Kidney (tissue), 22 donors: ENCODE measurements at places on chromosomes 6 and 20.

GRCh38 chr6:11514672-11515071 lies 22.9 kb upstream of the TMEM170B start:
- no peak for DNase-seq

GRCh38 chr6:56795466-56796195 lies 152.9 kb upstream of the DST start:
- no peak for DNase-seq

- no peak for DNase-seq
These were observed 22.2 kb upstream of the FBXO30 start for GRCh38 chr6:145836772-145837171.

GRCh38 chr6:45741437-45742171 lies 274.1 kb downstream of the CLIC5 start:
- no peak for DNase-seq

- no peak for DNase-seq
These were observed 226.5 kb downstream of the CBLN4 start for GRCh38 chr20:55778796-55779195.

DNA sequence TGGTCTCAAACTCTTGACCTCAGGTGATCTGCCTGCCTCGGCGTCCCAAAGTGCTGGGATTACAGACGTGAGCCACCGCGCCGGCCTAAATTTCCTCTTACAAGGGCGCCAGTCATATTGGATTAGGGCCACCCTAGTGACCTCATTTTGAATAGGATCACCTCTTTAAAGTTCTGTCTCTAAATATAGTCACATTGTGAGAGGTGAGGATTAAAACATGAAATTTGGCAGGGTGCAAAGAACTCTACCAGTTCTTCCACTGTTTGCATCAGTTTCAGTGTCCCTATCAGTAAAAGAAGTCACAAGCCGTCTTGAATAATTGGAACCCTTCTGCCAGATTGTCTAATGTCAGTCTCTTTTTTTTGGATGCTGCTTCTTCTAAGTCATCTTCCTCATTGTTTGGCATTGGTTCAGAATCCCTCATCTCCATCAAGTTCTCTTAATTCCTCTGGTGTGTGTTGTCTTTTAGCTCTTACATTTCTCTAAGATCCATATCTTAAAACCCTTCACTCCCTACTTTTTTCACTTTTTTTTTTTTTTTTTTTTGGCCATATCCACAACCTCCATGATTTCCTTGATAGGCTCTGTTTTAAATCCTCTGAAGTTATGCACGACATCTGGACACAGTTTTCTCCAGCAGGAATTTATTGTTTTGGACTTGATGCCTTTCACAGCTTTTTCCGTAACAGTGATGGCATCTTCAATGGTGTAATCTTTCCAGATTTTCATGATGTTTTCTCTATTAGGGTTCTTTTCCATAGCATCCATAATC lies 56.8 kb downstream of the NCOA3 start:
- DNase-seq: no peak

DNA sequence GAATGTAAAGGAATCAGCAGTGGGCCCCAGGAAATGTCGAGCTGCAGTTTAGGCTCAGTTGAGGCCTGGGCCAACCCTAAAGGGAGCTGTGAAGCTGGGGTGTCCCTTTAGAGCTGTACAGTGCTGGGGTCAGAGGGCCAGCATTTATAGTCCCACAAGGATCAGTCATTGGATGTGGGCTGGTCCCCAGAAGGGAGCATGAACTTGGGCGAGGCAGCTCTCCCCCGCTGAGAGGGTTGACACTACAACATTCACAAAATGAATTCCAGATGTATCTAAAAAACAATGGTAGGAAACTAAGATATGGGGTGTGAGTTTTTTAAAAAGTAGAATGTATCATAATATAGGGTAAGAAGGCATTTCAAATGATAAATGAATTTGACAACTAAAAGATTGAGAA lies 29.7 kb upstream of the TMX4 start:
- DNase-seq: no peak

DNA sequence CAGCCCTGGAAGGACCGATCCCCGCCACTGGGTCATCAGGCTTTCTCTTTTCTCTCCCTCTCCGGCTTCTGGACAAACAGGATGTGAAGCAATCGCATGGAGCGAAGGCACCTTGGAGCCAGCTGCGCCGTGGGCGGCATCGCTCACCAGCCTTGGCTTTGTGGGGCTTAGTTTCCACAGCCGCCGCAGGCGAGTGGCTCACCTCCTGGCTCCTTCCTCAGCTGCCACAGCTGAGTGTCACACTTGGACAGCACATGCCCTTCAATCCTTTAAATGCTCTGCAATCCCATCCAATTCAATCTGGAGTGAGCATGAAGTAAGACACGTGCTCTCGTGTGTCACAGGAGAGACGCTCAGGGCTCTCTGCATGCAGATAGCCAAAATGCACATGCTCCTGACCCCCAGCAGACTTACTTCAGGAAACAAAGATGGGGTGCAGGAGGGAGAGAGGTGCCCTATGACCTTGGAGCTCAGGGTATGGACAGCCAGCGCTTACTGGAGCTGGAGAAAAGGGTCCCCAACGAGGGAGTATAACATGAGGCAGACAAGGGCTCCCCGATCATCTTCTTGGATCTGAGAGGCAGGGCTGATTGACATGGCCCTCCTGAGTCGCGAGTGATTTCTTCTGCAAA lies 70.9 kb downstream of the BMP7 start:
- no peak for DNase-seq

DNA sequence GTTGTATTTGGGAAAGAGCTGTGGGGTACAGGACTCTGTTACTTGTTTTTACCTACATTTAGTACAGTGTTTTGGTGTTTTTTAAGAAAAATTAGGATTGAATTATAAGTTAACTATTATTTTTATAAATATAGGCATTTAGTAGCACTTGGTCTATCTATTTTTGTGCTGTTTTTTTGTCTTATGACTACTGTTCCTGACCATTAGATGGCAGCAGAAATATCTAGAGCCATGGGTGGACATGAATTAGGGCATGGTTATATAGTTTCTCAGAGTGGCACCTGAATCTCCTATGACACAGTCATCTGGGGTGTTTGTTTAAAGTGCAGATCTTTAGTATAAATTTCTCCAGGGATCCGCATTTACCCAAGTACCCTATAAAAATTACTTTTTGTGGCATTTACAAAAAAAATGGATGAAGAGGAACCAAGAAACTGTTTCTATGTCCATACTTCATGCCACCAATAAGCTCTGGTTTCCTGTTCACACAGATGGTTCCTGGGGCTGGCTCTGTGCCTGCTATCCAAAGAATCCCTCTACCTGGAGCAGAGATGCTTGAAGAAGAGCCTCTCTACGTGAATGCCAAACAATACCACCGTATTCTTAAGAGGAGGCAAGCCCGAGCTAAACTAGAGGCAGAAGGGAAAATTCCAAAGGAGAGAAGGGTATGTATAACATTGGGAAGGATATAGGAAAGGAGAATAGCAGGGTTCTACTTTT lies 19.8 kb downstream of the NFYA start:
- DNase-seq: no peak

DNA sequence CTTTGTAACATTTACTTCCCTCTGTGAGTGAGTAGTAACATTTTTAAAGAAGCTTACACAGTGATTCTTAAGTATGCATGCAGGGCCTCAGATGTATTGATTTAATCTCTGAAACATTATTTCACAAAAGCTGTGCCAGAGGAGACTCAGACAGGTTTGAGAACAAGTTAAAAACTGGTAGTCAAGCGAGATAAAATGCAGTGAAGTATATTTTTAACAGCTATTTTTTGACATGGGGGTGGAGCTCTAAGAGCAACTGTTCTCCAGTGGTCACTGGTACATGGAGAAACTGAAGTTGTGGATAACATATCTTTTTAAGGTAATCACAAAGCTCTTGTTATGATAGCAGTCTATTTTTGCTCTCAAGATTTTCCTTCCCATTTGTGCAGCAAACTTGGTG lies 20.4 kb downstream of the DSTN start:
- no peak for DNase-seq
